ENCODE measurements at places on chromosomes 5 and 9.
A peak's percentile ranks its signal among the peaks of the same experiment; 100 is the strongest.

- no peak for DNase-seq
Measured at GRCh38 chr9:93306081-93306480, 122.1 kb downstream of the WNK2 start.

DNA sequence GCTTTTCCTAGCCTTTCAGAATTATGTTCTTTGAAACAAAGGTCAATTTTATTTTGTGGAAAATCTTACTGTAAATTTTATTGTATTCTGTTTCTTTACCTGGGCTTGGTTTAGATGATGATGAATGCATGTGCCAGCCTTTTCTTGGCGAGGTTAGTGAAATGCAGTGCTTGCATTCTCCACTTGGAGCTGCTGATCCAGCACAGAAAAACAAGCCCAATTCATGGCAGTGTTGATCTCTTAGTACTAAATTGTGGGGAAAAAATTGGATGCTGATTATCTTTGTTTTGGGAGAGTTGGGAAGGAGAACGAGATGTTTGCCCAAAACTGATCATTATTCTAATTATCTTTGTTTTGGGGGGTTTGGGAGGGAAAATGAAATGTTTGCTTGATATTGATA lies 3.7 kb downstream of the HABP4 start:
- DNase-seq, result peak; percentile 10

GRCh38 chr9:36744678-36745077 lies 172.0 kb downstream of the MELK start:
- no peak for DNase-seq

DNA sequence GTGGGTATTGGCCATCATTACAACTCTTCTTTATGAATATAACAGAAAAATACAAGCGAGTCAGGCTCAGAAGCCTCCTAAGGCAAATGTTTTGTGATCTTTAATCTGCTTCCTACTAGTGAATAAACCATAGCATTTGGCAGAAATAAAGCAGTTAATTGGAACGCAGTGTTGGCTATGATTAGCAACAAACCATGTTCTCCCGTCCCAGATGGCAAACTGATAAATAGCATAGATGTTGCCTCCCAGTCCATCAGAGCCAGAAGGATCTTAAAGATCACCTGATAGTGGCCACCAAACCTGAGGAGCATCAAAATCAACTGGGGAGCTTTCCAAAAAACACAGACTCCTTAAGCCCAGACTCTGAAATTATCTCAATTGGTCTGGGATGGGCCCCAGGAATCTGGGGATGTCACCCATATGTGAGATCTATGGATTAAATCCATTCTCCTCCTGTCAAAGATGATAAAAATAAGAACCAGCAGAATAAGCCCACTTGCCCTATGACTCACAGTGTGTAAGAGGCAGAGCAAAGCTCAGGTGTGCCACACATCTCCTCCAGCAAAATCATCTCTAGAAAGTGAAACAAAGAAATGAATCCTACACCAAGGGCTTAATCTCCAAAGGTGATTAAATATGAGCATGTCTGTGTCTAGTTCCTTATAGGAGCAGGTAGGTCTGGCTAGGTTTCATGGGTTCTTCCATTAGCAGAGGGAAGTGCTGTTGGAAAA lies 50.3 kb downstream of the APBA1 start:
- DNase-seq, result no peak

DNA sequence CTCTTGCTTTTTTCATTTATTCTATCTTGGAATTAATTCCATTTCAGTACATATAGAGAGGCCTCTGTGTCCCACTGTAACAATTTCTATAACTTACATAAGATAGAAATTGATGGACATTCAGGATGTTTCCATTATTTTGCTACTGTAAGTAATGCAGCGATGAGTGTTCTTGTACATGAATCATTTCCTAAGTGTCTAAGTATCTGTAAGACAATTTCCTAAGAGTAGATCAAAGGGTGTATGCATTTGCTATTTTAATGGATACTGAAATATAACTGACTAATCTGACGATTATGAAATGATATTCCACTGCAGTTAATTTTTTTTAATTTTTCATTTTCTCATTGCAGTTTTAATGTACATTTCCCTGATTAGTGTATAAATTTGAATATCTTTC lies 23.0 kb upstream of the RBM22 start:
- DNase-seq, result no peak

- no peak for DNase-seq
Measured at GRCh38 chr5:155148694-155149093, 135.1 kb downstream of the KIF4B start.
